Foreskin keratinocyte (primary cell): ENCODE measurements at places on chromosomes 7 and 10.

DNA sequence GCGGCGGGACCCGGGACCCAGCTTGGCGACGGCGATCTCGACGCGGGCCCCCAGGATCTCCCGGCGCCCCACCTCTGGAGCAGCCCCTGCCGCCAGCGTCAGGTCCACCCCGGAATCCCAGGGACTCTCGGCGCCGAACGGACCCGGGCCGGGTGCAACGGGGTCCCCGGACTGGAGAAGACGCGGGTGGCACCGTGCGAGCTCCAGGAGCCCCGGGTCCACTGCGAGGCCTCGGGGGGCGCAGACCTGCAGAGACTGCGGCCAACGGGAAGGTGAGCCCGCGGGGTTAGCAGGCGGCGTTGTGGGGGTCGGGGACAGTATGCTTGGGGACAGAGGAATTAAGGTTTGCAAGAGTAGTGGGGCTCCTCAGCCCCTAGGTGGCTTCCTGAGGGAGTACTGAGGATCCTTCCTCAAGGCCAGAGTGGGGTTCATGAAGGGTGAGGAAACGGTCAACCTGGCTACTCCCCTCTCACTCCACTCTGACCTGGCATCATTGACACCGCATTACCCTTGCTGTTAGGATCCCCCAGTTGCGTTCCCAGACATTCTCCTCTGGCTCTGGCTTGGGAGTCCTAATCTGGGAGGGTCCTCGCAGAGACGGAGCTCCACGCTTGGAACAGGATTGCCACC, 353 bp downstream of the EPHB6 start:
- no peak for DNase-seq

- DNase-seq, result no peak
Observed at GRCh38 chr7:115600207-115600606, 430.4 kb downstream of the TFEC start.

- peak; percentile 10 for DNase-seq
Observed at GRCh38 chr10:59362959-59363381, 621 bp upstream of the FAM13C start.

DNA sequence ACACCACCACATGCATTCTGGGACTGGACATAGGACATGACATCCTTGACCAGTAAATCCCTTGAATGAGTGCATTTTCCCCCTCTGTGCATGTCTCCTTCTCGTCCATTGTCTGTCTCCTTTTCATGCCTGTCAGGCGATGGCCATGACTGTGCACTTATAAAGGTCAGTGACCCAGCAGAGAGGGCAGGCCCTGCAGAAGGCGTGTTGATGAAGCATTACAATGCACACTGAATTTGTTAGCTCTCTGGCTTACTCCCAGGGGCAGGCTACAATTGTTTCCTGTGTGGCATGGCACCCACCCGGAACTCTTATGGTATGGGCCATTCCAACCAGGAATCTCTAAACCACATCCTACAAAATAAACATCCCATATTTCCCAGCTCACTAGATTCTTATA, 71.1 kb downstream of the SAMD9 start:
- DNase-seq, result no peak

DNA sequence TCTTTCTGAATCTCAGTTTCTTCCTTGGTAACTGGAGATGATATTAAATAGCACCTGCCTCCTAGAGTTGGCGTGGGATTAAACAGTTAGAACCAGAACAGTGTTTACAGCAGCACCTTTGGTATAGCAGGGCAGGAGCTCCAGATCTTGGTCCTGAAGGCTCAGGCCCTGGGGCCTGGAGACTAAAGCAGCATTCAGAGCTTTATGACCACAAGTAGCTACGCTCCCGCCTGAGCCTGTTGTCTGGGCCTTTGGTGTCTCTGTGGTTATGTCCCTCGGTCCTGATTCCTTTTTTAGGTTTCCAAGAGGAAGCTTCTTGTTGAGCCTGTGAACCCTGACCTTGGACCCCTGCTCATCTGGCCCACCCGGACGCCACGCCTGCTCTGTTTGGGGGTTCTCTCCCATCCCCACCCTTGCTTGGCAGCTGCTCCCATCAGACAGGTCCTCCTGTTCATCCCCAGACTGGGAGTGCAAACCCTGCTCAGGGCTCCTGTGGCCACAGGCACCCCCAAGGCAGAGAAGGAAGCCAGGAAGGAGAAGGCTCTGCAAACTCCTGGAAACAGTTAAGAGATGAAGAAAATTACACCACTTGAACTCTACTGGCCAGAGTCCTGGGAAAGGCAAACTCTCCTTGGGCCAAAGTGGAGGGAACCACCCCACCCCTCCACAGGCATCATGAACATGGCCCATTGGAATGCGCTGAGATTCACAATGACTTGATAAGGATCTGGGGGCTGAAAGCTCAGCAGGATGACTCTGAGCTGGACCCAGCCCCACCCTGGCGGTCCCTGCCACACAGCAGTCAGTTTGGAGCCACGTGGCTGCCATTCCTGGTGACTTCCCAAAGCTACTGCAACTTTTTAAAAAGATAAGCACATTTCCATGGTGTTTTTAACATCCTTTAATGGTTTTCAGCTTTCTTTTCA, 50.1 kb upstream of the TMEM72 start:
- DNase-seq, result no peak

GRCh38 chr7:74514131-74514591, 60.5 kb downstream of the GTF2IRD1 start:
- DNase-seq, result no peak

DNA sequence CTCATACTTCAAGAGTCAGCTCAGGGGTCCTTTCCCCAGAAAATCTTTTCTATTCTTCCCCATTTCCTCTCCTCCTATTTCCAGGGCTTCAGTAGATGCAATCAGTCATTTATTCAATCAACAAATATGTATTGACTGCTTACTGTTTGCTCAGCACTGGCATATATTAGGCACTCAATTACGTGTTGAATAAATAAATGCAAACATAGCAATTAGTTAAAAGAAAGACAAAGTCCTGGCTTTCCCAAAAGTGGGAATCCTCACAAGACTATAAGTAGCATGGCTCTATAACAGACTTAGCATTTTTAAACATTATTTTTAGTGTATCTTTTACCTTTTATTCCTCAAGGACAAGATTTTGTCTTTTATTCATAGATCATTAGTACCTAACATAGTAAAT, 111.6 kb downstream of the CHCHD3 start:
- DNase-seq, result no peak

- DNase-seq, result no peak
Observed at GRCh38 chr7:30828591-30828990, 57.4 kb downstream of the MINDY4 start.

- DNase-seq, result no peak
Observed at GRCh38 chr10:83469728-83470331, 669.5 kb upstream of the GHITM start.

DNA sequence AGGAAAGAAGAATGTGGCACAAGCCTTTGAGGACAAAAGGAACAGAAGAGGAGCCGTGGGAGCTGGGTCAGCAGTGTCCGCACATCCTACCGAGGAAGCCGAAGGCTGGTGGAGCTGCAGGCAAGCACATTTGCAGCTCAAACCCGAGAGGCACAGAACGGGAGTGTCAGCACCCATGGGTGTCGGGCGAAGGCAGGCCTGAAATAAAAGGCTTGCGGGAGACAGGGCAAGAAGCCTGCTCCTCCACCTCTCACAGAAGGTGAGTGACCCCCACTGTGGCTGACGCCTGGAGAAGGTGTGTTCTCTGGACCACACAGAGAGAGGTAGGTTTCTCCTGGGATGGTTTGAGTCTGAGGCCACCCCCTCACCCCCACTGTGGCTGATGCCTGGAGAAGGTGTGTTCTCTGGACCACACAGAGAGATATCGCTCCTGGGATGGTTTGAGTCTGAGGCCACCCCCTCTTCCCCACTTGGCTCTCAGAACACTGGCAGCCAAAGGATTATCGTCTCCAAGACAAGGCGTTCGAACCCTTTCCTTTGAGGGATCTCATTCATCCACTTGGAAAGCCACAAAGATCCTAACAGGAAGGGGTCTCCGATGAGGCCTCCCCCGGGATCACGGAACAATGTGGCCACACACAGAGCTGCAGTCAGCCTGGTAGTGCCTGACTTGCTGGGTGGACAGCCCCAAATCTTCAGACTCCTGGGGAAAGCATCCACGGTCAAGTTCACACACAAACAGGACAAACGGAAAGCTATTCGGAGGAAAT, 21.6 kb upstream of the GTPBP4 start:
- DNase-seq, result no peak
